ENCODE measurements at places on chromosomes 6 and 20. TPM values are rescaled to one million over a fixed set of nuclear protein-coding genes. Genes with fewer than 3 reads are reported as not detected.

Gene PRPH2
- 1.1 TPM for total RNA-seq

- no peak for DNase-seq
Observed at GRCh38 chr6:139982652-139983295, 608.3 kb upstream of the CITED2 start.

Gene DNAH8
- total RNA-seq: not detected

GRCh38 chr6:165439928-165440554 is 130.6 kb upstream of the C6orf118 start:
- no peak for DNase-seq
